Aorta (tissue), 5 donors: ENCODE measurements at places on chromosomes 5 and 9.
A peak's percentile ranks its signal among the peaks of the same experiment; 100 is the strongest.

DNA sequence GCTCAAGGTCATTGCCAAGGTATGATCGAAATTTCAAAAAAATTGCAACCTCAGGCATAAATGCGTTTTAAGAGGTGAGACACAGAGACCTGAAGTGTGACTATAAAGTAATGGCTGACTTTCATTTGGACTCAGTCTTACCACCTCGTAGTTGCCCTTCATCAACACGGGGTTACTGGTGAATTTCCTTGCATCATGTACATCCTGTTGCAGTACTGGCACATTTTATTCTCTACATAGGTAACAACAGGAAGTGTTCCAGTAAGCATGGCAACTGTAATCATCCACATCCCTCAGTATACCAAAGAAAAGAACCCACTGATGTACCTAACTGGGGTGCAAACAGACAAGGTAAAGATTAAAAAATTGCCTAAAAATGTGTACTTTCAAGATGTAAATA is 29.3 kb downstream of the MOCS2 start:
- no peak for DNase-seq

DNA sequence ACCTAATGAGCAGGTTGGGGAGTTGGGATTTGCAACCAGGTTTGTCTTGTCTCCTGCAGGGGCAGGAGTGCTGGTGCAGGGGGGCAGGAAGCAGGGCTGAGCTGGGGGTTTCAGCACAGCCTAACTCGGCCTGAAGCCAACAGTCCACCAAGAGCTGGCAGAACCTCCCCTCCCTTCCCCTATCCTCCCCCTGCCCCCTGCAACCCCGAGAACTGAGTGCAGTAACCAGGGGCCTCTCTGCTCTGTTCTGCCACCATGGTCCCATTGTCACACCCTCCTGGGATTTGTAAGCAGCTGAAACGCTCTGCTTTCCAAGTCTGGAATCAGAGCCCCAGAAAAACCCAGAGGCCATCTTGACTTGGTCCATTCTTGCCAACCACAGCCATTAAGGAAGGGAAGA is 72.9 kb downstream of the ARHGEF37 start:
- no peak for DNase-seq

GRCh38 chr5:169637085-169637548 is at the start of gene DOCK2:
Gene DOCK2 (plus strand): TSS chr5:169637275. CDS start chr5:169637327, 52 bp downstream.
- DNase-seq, result peak; percentile 84

DNA sequence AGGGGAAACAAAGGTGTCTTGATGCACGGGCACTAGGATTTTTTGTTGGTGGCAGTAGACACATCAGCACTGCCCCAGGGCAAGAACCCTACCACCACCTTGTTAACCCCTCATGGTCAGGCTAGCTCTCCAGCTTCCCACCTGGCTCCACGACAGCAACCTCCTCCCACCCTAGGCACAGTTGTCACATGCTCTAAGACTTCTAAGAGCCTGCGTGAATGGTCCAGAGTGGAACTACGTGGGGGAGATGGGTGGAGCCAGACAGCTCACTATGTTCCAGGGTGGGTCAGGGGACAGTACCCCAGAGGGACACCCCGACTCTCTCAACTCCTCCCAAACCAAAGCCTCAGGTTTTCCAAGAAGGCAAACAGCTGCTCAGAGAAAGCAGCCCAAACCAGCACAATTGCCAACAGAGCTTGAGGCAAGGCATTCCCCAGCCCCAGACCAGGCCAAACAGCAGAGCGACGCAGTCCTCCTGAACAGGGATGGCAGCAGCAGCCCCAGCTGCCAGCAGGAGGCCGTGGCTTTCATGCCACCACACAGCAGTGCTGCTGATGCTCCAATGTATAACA is 78.0 kb downstream of the NRG2 start:
- no peak for DNase-seq

GRCh38 chr5:132782101-132782500 is 5.1 kb upstream of the SEPTIN8 start:
- peak; percentile 19 for DNase-seq
